HS-5 (cell line): ENCODE measurements at places on chromosomes 12 and 14.

- DNase-seq: no peak
Measured at GRCh38 chr12:81597928-81598604, 161.1 kb downstream of the PPFIA2 start.

DNA sequence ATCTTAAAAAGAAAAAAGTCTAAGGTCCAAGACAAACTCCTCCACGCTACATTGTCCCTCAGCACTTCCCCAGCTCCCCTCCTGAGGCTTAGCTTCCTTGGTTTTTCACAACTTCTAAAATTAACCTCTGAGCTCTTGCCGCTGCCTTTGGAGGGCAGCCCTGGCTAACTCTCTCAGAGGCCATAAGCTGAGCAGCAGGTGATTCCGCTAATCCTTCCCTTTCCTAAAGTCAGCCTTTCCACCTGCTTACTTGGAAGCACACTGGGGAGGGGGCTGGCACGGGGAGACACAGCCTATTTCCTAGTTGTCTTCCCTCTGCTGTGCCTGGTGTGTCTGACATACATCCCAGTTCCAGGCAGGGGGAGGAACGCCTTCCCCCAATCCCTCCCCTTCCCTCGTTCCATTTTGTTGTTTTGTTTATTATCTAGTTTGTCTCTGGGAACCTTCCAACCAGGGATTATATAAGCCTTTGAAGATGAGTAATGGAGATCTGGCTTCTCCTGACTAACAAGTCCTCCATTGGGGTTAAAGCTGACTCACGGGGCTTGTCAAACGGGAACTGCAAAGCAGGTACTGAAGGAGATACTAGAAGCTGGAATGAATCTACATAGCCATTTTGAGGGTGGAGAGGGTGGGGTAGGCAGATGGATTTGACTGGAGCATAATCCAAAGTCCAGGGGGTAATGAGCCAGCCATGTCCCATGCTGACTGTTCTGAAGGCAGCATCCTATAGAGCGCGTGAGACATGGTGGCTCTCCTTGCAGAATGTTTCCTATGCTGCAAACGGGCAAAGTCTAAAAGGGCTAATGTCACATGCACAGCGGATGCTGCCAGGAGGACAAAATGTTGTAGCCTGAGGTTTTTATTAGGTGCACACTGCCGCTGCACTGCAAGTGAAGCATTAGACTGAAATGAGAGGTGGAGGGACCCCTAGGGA, 230.8 kb downstream of the FOXN3 start:
- peak; percentile 15 for DNase-seq

- no peak for DNase-seq
Measured at GRCh38 chr12:115598871-115599811, 678.4 kb downstream of the MED13L start.

- no peak for DNase-seq
Measured at GRCh38 chr12:56122637-56123036, 4.6 kb downstream of the ZC3H10 start.

DNA sequence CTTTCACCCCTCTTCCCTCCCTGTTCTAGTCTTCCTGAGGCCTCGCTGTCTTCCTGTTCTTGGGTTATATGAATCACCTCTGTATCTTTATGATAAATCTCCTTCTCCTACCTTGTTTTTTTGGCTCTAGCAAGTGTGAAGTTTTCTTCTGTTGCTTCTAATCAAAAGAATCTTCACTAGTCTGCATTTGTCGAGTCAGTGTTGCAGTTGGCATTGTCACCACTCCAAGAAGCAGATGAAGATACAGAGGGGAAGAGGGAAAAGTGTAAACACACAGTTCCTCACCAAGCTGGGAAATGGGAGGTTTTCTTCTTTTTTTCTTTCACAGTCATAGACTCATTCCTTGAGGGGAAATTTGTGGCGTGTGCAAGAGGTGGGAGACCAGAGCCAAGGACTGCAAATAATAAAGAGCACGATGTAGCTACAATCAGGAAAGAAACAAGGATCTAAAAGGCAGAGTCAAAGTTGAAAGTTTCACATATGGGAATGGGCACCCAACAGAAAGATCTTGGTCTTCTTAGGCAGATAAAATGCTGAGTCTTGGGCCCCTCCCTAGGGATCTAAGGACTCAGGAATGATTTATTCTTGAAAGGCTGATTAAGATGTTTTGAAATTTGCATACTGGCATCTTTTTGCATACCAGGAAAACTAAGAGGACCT, 22.2 kb upstream of the PRICKLE1 start:
- DNase-seq: no peak

- no peak for DNase-seq
Measured at GRCh38 chr12:39763071-39763889, 143.7 kb upstream of the ABCD2 start.

DNA sequence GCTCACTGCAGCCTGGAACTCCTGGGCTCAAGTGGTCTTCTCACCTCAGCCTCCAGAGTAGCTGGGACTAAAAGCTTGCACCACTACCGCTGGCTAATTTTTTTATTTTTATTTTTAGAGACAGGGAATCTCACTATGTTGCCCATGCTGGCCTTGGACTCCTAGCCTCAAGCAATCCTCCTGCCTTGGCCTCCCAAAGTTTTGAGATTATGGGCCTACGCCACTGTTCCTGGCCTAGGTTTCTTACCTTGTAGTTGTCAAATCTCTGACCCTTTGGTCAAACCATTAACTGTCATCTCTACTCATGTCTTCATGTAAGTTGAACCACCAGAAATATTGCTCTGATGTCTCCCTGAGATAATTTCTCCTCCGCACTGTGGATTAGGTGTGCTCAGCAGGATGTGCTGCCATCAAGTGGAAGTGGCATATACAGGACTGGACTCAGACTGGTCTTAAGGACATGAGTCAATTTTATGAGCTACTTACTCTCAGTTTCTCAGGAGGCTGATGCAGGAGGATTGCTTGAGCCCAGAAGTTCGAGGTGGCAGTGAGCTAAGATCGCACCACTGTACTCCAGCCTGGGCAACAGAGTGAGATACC, 28.5 kb downstream of the ACTR6 start:
- no peak for DNase-seq
